ENCODE measurements at places on chromosomes 12 and 14. TPM values are rescaled to one million over a fixed set of nuclear protein-coding genes. Genes with fewer than 3 reads are reported as not detected.

The NUBPL gene
- 15.8 TPM for total RNA-seq

The LDHB gene
- total RNA-seq = 179 TPM

The C1R gene
- total RNA-seq = 1.6 TPM

The KSR2 gene
- under 0.01 TPM for total RNA-seq

The KLRF1 gene
- total RNA-seq = not detected

The FOXM1 gene
- total RNA-seq = 8.9 TPM

Measured in placental epithelial cell (primary cell).